ENCODE measurements at places on chromosomes 11 and 22.

DNA sequence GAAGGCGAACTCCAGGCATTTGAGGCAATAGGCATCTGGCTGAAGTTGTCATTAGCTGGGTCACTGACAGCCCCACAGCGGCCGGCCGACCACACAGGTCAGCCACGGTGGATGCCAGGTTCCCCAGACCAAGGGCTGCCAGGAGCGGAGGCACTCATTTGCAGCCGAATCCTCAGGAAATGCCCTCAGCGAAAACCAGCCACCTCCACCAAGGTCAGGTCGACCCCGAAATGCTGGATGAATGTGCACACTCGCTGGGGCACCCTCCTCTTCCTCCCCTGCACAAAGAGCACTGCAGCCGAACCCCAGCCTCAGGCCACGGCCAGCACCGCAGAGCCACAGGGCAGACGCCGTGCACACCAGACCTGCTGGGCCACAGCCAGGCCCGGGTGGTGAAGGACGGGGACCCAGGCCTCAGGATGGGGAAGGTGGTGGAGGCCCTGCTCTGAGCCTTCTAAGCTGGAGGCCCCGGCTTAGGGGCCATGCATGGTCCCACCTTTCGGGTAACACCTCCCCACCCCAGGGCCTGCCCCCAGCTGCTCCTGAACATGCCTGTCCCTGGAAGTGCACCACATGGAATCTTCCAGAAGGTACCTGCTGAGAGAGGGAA lies 206.0 kb downstream of the BRD1 start:
- no peak for DNase-seq

DNA sequence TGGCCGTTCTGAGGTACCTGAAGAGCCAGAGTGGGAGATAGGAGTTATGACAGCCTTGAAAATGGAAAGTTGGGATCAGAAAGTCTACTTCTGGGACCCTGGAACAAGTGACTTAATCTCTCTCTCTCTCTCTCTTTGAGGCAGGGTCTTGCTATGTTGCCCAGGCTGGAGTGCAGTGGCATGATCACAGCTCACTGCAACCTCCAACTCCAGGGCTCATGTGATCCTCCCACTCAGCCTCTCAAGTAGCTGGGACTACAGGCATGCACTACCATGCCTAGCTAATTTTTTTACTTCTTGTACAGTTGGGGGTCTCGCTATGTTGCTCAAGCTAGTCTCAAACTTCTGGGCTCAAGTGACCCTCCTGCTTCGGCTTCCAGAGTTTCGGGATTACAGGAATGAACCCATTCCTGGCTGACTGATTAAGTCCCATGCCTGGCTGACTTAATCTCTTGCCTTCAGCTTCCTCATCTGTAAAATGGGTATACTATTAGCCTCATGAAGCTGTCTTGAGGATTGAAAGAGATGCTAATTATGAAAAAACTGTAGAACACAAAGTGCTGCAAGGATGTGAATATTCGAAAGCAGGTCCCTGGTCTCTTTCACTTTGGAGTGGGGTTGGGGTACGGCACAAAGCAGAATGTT lies 87.7 kb downstream of the UBASH3B start:
- no peak for DNase-seq

- DNase-seq = no peak
Measured at GRCh38 chr11:8213376-8213775, 44.6 kb upstream of the RIC3 start.

DNA sequence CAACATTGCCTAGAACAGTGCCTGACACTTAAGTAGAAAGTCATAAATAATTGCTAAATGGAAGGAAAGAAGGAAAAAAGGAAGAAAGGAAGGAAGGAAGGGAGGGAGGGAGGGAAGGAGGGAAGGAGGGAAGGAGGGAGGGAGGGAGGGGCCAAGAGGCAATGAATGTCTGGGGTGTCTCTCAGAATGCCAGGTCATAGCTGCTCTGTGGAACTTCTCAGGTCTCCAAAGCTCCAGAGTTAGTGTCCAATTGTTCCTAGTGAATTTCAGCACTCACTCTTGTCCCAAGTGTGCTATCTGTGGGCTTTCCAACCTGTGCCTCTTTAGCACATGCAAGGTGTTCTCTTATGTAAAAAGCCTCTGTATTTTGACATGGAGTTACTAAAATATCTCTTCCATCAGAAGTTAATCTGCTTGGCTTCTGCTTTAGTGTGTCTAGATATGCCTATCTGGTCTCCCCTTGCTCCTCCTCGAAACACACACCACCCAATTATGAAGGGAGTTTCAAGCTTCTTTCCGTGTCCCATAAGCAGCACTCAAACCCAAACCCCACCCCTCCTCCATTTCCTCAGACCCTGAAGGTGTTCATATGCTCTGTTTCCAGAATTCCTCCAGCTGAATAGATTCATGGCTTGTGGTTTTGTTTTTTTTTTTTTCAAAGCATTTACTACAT lies 56.5 kb downstream of the FAM76B start:
- DNase-seq = no peak

DNA sequence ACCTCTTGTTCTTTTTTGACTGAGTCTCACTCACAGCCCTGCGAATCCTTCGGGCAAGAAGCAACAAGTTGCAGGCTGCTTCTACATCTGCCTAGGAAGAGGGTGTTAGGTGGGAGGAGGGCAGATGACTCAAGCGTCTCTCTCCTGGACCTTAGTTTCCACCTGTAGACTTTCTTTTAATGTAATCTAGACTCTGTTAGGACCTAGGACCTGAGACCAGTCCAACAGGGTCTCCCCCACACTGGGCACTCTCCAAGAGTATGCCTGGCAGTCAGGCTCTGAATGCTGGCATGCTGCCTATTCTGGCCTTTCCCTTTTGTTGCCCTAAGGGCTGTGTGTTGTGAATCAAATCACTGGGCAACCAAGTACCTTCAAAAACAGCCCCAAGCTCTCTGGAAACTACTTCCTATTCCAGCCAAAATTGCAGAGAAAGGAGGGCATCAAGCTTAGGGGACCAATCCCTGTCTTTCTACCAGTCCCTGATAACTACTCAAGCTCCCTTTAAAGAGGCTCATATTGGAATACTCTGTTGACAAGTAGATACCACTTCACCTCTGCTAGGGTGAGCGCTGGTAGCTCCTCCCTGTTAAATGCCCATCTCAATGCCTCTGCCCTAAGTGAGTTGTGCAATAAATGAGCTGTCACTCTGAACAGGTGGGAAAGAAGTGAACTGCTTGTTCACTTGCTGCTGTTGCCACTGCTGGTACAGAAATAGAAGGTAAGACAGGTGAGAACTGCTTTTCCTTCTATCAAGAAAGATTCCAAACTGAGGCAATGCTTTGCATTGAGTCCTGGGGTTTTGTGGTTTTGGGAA lies at the start of gene BBOX1:
Gene BBOX1 (plus strand): TSS at position 514 of the 814 bp plus-strand sequence. CDS start 14,616 bp downstream, outside the sequence.
- DNase-seq = no peak

GRCh38 chr11:44680982-44681597 lies 45.7 kb upstream of the TSPAN18 start:
- DNase-seq = no peak

DNA sequence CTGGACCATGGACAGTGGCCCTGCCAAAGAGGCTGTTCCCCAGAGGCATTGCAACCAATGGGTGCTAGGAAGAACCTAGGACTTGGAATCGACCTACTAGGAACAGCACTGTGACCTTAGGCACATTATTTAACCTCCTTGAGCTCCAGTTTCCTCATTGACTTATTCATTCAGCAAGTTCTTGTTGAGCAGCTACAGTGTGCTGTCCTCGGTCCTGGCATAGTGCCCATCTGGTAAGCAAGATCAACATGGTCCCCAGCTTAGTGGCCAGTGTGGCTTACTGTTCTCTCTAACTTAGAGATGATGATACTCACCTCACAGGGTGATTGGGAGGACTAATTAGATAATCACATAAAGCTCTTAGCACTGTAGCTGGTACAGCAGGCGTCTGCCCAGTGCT lies 8.2 kb downstream of the ABCG4 start:
- no peak for DNase-seq

DNA sequence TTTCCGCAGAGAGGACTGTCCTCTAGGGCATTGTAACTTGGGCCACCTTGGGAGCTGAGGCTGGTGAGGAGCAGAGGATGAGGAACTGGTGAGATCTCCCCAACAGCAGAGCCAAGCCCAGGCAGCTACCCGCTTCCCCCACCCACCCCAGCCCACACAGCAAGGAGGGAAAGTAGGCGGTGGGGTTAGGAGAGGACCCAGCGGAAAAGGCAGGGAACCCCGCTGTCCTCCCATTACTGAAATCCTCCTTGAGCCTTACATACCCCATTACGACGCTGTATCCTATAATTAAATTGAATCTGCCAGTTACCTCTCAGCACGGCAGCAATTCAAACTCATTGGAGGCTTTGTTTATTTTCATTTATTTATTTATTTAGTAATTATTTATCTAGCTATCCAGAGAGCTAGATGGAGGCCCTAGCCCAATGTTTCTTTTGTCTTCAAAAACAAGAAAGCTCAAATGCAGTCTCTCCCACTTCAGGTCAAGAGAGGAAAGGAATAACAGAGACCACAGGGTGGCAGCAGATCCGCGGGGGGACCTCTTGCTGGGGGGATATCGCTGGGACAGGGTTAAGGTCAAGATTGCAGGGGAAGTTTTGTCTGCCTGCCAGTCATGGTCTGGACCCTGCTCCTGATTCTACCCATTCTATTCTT lies 218.0 kb downstream of the ST3GAL4 start:
- no peak for DNase-seq

- no peak for DNase-seq
Measured at GRCh38 chr11:111944139-111944538, 7.0 kb downstream of the DIXDC1 start.

DNA sequence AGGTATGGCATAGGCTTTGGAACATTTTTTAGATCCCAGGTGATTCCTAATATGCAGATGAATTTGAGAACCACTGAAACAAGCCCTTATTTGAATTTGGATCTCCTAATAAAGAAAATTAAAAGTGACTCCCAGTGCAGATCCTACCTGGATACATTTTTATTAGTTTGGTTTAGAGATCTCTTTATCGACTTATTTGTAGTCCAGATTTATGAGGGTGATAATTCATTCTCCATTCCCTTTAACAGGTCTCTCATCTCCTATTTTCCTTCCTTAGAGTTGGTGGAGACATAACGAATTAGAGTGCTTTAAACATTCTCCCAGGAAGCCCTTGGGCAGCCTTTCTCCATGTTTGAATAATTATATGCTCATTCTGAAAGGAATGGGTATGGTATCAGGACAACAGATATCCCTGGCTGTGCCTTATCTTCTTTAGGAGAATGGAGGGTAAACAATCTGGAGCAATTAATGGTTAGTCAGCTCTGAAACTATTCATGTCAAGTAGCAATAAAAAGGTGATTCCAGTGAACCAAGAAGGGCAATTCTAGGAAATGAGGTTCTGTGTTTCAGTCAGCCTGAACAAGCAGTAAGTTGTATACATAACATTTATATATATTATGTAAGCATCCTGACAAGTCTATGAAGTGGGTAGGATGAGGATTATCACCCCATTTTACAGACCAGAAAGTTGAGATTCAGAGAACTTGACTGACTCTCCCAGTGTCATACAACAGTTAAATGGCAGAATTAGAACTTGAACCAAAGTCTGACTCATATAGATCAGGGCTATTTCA lies 53.9 kb upstream of the RCE1 start:
- DNase-seq = no peak

DNA sequence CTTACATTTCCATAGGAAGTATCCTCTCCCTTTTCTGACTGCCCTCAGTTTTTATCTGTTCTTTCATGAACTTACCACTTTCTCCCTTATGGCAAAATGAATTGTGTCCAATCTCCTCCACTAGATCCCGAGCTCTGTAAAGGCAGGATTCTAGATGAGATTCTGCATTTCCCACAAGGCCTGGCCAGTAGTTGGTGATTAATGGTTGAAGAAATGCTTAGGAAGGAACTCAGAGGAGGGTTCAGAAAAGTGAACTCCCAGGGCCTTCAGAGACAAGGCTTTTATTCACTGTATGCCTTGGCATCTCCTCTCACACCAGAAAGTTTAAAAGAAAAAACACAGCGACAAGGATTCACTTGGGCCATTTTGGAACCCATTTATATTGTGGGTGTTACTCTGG lies 66.2 kb downstream of the CCDC81 start:
- no peak for DNase-seq

DNA sequence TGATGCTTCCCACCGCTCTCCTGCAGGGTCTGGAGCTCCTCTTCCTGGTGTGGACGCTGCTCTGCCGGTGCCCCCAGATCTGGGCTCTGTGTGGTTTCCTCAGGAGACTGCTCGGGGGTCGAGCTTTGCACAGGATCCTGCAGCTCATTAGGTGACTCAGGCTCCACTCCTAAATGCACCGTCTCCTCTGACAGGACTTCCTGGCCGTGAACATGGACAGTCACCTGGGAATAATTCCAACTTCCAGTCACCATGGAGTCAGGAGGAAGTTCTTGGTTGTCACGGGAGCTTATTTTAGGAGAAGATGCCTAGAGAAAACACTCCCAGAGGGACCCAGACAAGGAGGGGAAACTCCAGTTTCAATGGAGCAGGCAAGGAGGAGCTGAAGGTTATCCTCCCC lies 11.9 kb downstream of the ZNF202 start:
- no peak for DNase-seq

GRCh38 chr22:22546490-22546889 lies 12.6 kb downstream of the PRAME start:
- no peak for DNase-seq

GRCh38 chr11:122201106-122201505 lies 85.1 kb upstream of the BLID start:
- no peak for DNase-seq

- no peak for DNase-seq
Measured at GRCh38 chr11:132728026-132728425, 804.3 kb downstream of the OPCML start.

- DNase-seq = no peak
Measured at GRCh38 chr11:130771708-130772107, 144.6 kb downstream of the SNX19 start.

GRCh38 chr11:76329983-76330382 lies 50.9 kb downstream of the THAP12 start:
- DNase-seq = no peak

GRCh38 chr11:73795925-73796632 lies 8.4 kb downstream of the MRPL48 start:
- DNase-seq = no peak

DNA sequence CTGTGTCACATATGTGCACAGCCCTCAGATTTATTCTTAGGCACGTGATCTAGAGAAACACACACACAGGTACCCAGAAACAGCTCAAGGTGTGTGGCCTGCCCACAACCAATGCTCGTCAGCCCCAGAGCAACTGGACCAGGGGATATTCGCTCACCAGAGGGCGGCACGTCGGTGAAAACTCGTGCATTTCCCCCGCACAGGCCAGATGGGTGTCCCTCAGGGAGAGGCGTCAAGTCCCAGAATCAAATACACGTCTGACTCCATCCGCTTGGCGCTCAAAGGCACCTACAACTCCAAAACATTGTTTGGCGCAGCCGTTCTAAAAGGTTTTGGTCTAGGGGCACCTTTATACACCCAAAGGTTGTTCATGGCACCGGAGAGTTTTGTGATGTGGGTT lies 429.0 kb downstream of the BRD1 start:
- no peak for DNase-seq

DNA sequence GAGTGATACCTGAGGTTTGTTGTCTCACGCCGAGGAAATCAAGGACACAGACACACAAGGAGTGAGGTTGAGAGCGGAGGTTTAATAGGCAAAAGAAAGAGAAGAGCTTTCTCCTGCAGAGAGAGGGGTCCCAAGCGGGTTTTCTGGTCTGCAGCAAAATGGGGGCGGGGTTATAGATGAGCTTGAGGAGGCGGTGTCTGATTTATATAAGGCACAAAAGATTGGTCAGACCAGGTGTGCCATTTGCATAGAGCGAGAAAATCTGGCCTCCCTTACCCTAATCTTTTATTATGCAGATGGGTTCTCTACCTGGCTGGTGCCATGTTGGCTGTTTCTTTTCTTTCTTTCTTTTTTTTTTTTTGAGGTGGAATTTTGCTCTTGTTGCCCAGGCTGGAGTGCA lies 11.8 kb downstream of the C11orf96 start:
- DNase-seq = no peak
